Naive thymus-derived CD4-positive, alpha-beta T cell (primary cell): ENCODE measurements at places on chromosomes 11 and 22.
A peak's percentile ranks its signal among the peaks of the same experiment; 100 is the strongest.

DNA sequence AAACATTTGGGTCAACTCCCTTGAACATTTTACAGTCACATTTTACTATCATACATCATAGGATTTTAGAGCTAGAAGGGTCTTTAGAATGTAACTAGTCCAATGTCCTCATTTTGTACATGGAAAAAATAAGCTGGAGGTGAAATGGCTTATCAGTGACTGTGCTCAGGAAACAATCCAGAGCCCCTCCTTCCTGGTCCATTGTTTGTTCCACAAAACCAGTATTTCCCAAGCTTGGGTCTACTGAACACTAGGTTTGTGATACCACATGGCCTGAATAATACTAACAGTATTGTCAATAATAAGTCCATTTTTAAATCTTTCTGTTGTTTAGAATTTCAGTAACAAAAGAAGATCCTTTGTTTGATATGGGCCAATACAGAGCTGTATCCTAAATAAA is 27.1 kb downstream of the PDGFD start:
- no peak for DNase-seq

GRCh38 chr11:123235117-123235655 is 40.1 kb upstream of the CLMP start:
- DNase-seq = peak; percentile 33

DNA sequence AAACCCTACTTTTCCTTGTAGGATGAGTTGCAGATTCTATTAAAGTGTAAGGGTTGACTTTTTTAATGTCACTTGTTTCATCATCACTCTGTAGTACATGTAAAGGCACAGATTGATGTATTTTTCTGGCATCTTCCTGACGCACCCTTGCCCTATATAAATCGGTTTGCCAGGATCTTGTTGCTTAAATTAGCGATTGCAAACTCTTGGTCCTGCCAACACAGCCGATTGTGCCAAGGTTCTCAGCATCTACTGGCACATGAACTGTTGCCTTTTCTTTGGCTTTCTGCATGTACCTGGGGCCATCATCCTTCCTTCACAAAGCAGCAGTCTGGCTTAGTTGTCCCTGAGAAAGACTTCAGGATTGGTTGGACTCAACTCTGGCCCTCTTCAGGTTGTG is 7.5 kb upstream of the LIN7C start:
- DNase-seq = no peak

DNA sequence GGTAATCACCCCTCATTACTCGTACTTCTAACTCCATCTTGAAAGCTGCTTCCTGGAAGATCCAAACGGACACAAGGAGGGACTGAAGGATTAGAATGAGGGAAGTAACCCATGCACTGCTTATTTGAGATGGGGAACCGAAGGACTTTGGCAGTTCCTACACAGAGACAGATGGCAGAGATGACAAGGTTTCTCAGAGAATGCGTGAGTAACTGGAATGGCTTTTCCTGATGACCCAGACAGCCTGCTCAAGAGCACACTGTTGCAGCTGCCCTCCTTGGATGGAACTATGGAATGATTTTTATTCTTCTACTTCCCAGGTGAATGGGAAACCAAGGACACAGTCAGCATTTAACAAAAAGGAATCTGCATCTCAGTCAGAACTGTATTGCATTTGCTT is 7.3 kb downstream of the KCNJ11 start:
- DNase-seq = no peak

DNA sequence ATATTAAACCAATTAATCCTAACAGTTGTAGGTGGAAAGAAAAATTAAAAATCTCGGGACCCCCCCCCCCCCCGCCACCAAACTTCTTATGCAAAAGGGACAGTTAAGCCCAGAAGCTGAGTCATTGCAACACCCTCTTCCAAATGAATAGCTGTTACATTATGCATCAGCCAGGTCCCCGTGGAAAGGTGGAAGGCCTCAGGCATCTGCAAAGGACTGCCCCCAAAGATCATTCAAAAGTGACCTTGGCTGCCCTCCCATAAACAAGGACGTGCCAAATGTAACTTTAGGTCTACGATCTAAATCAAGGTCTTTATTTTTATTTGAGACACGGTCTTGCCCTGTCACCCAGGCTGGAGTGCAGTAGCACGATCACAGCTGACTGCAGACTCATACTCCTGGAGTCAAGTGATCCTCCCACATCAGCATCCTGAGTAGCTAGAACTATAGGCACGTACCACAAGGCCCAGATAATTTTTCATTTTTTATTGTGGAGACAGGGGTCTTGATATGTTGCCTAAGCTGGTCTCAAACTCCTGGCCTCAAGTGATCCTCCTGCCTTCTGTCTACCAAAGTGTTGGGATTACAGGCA is 22.8 kb downstream of the SYN3 start:
- DNase-seq = no peak

DNA sequence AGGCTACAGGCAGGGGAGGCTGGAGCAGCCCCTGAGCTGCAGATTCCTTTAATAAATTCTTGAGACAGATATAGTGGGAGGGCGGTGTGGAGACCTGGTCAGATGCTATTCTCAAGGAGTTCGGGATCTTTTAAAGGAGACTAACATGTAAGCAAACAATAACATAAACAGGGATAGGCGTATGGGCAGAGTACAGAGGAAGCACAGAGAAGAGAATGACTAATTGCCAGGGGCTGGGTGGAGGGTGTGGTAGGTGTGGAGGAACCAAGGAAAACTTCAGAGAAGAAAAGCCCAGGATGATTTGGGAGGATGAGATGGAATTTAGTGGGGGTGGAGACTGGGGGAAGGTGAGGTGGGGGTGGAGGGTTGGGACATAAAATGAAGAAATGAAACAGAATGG is 9.7 kb upstream of the HEPHL1 start:
- DNase-seq = no peak

- no peak for DNase-seq
Observed at GRCh38 chr22:47042861-47043496, 280.5 kb downstream of the TBC1D22A start.

GRCh38 chr11:72012897-72013721 is 14.4 kb downstream of the IL18BP start:
- DNase-seq = no peak
